Hematopoietic multipotent progenitor cell treated with erythropoietin and hydrocortisone succinate and interleukin-3 and kit ligand, for 6 days (in vitro differentiated cells): ENCODE measurements at places on chromosomes 2 and 18.

DNA sequence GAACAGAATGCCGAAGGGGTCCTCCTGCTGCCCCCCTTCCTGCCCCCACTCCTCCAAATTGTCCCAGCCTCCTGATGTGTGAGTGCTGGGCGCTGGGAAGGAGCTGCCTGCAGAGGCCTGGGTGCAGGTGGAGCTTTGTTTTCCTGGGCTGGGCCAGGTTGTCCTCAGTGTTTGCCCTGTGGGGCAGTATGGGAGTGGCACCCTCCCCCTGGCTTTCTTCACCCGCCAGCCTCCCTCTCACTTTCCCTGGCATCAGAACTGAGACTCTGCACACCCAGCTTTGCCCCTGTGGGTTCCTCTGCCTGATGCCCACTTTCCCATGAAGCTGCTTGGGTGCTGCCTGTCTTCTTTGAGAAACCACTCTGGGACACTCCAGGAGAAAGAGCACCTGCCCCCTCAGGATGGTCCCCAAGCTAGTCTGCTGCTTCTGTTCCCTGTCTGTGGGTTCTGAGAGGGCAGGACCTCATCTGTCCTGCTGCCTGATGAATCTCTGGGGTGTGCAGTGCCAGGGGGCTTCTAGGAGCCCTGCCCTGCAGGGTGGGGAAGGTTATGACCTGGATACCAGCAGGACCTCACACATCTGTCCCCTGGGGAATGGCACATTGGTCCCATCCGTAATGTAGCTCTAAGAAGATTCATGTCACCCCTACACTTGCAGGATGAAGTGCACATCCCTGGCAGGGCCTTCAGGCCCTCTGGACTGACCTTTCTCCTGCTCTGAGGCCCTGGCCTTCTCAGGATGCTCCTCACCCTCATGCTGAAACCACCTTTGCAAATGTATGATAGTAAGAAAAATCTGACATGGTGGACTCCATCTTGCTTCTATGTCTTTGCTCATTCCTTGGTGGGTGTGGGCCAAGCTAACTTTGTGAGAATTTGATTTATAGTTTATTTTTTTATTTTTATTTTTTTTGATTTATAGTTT is 146.8 kb upstream of the HS6ST1 start:
- DNase-seq: no peak

DNA sequence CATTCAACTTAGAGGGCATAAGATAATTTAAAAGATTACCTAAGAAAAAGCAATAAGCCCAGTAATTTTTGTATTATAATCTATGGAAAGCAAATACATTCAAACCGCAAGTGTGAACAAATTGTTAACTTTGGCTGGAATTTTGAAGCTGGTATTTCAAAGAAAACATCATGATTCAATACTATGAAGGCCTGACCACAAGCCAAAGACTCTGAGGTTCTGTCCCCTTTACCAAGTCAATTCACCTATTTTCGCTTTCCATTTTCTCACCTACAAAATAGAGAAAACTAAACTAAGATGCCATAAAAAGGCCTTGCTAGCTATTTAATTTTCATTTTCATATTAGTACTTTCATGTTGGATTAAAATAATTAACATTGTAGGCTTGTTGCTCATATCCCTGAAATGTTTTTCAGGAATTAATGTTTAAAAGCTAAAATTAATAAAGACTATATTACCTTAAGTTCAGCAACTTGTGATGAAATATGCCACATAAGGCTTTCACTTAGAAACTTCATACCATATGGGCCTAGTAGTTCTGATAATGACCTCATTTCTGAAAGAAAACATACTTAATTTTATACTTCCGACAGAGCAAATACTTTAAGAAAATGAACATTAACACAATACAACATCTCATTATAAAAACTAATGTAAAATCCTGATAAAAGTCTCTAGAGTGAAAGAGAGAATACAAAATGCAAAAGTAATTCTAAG is 85.7 kb upstream of the FRZB start:
- no peak for DNase-seq

- DNase-seq: no peak
These were observed 254.9 kb downstream of the TMX3 start for GRCh38 chr18:68459968-68460367.

GRCh38 chr18:40985436-40985835 is 969.6 kb upstream of the PIK3C3 start:
- DNase-seq: no peak

- DNase-seq: no peak
These were observed 8.7 kb downstream of the FEZ2 start for GRCh38 chr2:36589230-36589630.

DNA sequence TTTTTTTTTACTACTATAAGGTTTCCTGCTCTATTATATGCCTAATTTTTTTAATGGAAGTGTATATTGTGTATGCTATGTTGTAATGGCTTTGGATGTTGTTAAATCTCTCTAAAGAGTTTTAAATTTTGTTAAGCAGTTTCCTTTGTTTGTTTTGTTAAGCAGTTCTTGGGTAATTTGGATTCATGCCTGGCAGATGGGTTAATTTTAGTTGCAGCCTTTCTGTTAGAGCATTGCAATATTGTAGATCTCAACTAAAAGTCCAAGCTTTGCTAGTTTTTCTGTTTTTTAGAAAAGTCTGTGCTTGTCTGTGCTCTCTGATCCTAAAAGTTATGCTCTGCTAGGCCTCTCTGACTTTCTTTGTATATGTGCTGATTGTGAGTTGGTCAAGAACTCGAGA is 1229.0 kb upstream of the NRXN1 start:
- no peak for DNase-seq

GRCh38 chr2:179562330-179562885 is 297.8 kb upstream of the SESTD1 start:
- no peak for DNase-seq

DNA sequence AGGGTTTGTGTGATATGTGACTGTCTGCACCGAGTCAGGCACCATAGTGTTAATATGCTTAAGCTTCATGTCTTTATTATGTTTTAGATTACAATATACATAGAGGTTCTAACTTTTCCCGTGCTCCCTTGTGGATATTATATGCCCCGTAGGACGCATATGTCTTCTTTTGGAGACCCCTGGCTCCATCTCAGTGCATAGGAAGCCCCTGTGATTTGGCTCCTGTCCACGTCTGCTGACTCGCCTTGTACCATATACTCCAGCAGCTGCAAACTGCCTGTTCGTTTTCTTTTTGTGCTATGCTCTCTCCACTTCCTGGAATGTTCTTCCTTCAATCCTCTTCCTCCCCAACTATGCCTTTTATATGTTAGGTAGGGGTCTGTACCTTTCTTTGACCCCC is 110.9 kb downstream of the PTRHD1 start:
- no peak for DNase-seq

DNA sequence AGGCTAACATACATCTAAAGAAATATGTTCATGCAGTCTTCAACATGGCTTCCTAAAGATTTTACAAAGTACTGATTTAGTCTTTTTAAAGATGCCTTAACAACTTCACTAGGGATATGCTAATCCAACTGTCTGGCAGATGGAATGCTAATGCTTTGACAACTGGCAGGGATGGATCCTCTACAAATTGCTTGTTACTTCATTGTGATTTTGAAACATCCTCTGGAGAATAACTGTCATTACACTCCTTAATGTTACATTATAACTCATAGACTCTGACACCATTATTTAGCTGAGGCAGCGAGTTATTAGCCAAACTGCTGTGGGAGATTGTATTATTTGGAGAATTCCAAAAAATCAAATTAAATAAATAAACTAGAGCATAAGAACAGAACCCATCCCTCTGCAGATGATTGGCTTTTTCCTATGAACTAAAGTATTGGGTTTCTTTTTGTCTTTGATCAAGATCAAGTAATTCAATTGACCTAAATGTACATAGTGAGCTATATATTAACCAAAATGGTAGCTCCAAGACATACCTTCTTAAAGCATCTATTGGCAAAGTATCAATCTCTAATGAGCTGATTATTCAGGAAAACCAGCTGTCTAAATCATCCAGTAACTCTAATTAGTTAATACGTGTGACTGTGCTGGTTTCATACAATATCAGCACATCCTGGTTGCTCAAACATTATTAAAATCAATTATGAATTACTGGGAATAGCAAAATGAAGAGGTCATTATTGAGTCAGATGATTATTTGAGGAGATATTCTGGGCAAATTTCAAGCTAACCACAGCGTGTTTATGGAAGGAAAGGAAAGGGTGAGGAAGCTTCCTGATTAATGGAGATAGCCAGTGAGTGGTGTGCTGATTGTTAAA is 321.3 kb upstream of the TFPI start:
- DNase-seq: no peak

DNA sequence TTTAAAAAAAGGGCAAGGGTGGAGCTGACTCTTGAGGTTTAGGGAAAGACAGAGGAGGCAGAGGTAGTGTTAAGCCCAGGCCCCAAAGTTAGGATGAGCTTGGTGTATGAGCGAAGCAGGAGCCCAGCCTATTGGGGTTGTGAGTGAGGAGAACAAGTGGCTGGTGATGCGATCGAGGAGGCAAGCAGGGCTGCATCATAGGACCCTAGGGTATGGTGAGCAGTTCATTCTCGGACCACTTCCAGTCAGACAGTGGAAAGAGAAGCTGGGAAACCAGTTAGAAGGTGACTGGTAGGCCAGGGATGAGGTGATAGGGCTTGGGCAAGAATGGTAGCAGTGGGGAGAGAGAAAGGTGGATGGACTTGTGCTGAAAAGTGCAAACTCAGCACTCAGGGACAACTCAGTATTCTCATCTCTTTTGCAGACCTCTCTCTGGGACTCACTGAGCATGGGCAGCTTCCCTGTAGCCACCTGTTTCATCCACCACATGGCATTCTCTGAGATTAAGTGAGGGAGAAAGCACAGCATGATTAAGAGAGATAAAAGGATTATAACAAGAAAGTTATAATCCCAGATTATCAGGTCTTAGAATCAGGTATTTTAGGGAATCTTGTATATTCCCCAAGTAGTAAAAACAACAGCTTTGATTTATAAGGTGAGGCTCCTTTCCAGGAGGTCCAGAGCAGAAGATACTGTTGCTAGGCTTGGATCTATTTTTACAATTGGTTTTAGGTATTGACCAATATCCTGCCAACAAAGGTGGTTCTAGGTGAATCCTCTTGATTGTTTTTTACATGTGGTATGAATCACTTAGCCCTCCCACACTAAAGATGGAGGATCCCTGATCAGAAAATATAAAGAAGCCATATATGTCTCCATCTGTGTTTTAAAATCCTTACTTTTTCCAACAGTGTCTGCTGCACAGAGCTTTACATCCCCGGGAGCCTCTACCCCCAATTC is 38.3 kb downstream of the XRCC5 start:
- no peak for DNase-seq

DNA sequence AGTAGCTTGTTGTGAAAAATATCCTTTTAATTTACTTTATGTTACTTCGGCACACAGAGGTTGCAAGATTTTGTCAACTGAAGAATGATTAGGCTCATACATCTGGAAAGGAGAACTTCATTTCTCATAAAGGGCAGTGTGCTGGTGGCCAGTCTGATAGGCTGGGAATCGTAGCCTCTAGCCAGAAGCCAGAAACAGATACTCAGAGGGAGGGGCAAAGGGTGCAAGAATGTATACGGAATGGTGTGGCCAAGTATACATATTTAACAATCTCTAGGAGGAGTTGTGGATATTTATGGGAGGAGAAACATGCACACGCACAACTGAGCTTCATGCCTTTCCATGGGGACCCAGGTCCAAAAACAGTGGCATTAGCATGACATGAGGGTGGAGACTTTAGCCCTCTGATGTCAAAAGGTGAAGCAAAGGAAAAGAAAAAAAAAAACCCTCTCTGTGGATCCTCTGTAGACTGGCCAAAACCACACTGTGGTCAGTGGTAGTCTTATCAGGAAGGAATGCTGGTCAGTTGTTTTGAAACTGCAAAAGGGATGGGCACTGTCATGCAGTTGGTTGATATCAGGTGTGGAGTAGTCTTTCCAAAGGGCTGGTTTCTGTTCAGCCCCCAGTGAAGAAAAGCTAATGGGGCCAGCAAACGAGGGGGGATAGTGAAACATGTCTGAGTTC is 34.9 kb upstream of the APCDD1 start:
- DNase-seq: no peak

GRCh38 chr18:58402247-58402646 is 226.6 kb downstream of the ALPK2 start:
- no peak for DNase-seq

- DNase-seq: no peak
These were observed 1.3 kb upstream of the GPC1 start for GRCh38 chr2:240433973-240434727.

DNA sequence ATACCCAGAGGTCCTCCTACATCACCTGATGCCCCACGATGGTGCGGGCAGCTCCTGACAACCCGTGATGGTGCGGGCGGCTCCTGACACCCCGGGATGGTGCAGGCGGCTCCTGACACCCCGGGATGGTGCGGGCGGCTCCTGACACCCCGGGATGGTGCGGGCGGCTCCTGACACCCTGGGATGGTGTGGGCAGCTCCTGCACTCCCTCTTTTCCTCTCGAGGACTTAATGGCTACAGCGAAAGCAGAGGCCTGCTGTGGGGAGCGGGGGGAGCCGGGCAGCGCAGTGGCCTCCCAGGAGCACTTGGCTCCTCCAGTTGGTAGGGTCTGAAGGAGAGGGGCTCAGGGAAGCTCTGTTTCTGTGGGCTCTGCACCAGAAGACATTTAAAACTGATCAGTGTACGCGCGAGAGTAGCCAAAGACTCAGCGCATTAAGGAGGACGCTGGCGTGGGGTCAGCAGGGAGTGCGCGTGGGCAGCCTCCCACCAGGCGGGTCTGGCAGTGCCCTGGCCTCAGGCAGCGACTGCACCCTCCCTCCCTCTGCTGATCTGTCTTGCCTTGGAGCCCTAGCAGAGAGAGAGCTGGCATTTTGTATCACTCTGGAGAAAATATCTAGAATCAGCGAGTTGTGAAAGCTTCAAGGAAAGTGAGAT is 464.5 kb upstream of the MYT1L start:
- no peak for DNase-seq
